ENCODE measurements at places on chromosomes 2 and 18.

DNA sequence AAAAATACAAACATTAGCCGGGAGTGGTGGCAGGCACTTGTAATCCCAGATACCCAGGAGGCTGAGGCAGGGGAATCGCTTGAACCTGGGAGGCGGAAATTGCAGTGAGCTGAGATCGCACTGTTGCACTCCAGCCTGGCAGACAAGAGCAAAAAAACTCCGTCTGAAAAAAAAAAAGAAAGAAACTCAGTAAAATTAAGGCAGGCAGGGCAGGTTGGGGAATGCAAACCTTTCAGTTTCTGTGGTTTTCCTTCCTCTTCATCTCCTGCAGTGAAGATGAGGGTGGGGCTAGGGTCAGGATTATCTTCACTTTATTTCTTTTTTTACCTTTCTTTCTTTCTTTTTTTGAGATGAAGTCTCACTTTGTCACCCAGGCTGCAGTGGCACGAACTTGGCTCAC lies 43.2 kb upstream of the PSME4 start:
- no peak for DNase-seq

- no peak for DNase-seq
These were observed 1.7 kb upstream of the POLR2D start for GRCh38 chr2:127859712-127860085.

GRCh38 chr2:195304310-195304709 lies 352.7 kb upstream of the SLC39A10 start:
- DNase-seq: no peak

GRCh38 chr2:181989099-181989498 lies 3.4 kb downstream of the PPP1R1C start:
- no peak for DNase-seq

GRCh38 chr2:62814123-62814522 lies 108.6 kb downstream of the EHBP1 start:
- peak; percentile 12 for DNase-seq

DNA sequence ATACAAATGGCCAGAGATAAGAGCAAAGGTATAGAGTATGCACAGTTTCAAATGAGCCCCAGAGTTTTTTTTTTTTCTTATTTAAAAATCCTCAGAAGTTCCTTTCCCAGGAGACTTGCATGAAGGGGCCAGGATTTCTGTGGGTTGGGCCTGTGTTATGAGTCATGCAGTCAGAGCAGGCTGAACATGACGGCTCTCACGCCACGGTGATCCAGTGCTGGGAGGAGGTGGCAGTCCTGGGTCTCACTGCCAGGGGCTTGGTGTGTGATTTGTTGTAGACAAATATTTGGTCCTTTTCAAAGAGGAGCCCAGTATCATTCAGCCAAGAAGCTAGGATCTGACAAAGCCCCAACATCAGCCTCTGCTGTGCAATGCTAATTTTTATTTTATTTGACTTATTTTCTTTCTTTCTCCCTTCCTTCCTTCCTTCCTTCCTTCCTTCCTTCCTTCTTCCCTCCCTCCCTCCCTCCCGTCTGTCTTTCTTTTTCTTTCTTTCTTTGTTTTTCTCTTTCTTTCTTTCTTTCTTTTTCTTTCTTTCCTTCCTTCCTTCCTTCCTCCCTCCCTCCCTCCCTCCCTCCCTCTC lies 10.4 kb upstream of the KCNE4 start:
- DNase-seq: peak; percentile 71

- DNase-seq: no peak
These were observed 72.2 kb downstream of the ADAM23 start for GRCh38 chr2:206515580-206515979.

- DNase-seq: no peak
These were observed 78.2 kb upstream of the ITGB6 start for GRCh38 chr2:160278101-160278878.
